ENCODE measurements at places on chromosomes 4 and X.

- no peak for DNase-seq
Measured at GRCh38 chr4:173524218-173525117, 5.6 kb downstream of the HAND2 start.

GRCh38 chrX:14015294-14015693 lies 14.4 kb downstream of the GEMIN8 start:
- DNase-seq, result no peak

GRCh38 chr4:157722146-157722545 lies 450.7 kb downstream of the GASK1B start:
- DNase-seq, result no peak

- DNase-seq, result no peak
Measured at GRCh38 chrX:137916090-137916746, 350.3 kb downstream of the ZIC3 start.

GRCh38 chr4:168907119-168907698 lies 102.8 kb downstream of the CBR4 start:
- DNase-seq, result no peak

GRCh38 chrX:34656467-34656841 lies 631 bp downstream of the TMEM47 start:
- DNase-seq, result no peak

DNA sequence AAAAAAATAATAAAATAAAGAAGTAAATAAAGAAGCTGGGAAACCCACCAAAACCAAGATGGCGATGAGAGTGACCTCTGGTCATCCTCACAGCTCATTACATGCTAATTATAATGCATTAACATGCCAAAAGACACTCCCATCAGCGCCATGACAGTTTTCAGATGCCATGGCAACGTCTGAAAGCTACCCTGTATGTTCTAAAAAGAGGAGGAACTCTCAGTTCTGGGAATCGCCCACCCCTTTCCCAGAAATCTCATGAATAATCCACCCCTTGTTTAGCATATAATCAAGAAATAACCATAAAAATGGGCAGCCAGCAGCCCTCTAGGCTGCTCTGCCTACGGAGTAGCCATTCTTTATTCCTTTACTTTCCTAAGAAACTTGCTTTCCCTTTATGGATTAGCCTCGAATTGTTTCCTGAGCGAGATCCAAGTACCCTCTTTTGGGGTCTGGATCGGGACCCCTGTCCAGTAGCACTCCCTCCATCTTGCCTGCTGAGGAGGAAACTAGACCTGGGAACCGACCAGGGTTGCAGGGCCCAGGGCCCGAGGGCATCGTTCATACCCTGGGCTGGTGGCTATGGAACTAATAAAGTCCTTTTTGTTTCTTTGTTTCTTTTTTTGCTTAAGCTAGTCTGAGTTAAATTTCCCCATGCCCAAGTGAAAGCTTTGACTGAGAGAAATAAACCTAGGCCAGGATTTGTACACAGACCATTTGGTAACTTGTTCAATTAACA lies 30.9 kb downstream of the HTT-AS start:
- no peak for DNase-seq

DNA sequence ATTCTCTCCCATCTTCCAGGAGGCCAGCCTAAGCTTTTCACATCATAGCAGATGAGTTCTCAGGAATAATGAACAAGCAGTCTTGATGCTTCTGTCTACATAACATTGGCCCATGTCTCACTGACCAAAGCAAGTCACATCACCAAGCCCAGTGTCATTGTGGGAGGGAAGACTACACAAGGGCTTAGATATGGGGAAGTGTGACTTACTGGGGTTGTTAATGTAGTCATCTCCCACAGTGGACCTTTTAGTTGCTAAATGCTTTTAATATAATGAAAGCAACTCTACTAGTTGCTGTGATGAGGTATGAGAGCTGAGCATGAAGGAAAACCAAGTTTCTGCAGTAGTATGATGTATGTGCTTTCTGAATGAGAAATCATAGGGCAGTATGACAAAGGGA lies 40.5 kb downstream of the TSPAN7 start:
- no peak for DNase-seq

- no peak for DNase-seq
Measured at GRCh38 chr4:109994415-109994827, 81.7 kb downstream of the EGF start.

- no peak for DNase-seq
Measured at GRCh38 chrX:40104630-40104984, 6.8 kb upstream of the BCOR start.

GRCh38 chr4:10186228-10187214 lies 69.9 kb upstream of the WDR1 start:
- DNase-seq, result no peak

DNA sequence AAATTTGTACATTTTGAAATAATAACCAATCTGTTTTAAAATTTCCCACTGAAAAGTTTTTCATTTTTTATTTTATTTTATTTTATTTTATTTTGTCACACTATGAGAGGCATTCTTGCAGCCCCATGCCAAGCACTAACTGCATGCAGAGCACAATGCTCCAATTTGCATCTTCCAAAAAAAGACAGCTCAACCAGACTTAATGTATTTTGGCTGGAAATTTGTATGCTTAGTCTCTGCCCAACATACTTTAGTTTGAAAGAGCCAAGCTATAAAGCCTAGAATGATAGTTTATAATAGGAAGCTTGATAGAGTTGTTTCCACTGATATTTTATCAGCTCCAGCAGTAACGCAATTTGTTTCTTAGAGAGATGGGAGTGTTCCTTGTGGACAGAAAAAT lies 235.5 kb downstream of the GALNTL6 start:
- DNase-seq, result no peak

DNA sequence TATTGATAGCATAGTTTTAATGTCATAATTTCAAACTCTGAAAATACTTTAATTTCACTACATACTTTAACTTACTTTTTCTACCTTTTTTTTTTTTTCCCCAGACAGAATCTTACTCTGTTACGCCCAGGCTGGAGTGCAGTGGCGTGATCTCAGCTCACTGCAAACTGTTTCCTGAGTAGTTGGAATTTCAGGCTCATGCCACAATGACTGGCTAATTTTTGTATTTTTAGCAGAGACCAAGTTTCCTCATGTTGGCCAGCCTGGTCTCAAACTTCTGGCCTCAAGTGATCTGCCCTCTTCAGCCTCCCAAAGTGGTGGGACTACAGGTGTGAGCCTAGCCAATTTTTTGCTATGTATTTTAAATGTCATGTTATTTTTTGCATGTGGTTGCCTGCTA lies 741.6 kb downstream of the TRAM1L1 start:
- no peak for DNase-seq

DNA sequence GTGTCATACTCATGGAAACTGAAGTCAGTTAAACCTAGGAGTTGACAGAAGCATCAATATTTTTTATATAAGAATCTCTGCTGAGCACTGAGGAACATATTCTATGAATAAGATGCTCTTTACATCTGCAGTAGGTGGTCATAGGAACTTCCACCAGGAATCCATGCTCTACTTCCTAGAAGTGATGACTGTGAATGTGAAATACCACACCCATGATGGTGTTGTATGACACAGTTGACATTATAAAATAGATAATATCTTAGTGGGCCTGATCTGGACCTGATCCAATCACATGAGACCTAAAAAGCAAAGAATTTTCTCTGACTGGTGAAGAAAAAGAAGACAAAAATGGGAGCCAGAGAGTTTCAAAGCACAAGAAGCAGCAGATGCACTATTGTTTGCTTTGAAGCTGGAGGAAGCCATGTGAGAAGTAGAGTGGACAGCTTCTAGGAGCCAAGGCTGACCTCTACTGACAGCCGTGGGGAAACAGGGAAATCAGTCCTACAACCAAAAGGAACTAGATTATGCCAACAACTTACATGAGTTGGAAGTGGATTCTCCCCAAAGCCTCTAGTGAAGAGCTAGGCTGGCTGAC lies 68.6 kb upstream of the HS3ST1 start:
- no peak for DNase-seq

- DNase-seq, result no peak
Measured at GRCh38 chr4:25346913-25347312, 30.1 kb upstream of the ANAPC4 start.

GRCh38 chr4:169627307-169627706 lies 6.9 kb downstream of the CLCN3 start:
- DNase-seq, result no peak

DNA sequence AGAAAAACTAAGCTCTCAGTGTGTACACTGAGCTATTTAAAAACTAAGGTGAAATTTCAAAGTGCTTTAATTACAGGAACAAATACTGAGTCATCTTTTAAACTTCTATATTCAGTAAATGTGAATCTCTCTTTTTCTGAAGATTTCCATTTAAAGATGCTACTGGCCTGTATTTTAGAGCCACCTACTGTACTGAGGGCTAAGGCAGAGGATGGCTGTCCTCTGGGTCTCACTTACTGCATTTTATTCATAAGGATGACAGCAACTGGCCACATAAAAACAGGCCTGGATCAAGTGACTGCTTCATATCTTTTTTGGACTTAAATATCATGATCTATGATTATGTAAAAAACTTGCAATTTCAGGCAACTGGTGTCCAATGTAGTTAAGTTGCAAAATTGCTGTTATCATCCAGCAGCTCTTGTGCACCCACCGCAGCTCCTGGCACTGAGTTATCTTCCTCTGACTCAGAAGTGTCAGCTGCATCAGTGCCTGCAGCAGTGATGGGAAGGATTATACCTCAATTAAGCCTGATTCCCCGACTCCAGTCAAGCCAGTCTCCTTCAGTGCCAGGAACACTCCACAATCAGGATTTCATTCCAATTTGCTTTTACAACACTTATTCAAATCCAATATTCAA lies 1073.7 kb downstream of the PDHA2 start:
- no peak for DNase-seq

DNA sequence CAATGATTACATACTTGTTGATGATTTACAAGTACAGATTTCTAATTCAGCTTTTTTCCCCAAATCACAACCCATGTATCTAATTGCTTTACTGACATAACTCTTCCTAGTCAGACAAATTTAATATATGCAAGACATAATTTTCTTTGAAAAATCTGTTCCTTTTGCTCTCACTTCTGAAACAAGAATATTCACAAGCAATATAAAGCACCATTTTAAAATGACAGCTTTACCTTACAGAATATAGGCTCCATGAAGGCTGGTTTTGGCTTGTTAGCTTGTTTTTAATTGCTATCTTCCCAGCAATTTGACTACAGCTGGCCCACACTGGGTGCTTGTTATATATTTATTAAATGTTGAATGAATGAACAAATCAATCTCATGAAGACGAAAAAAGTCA lies 24.5 kb downstream of the GPM6A start:
- DNase-seq, result no peak

DNA sequence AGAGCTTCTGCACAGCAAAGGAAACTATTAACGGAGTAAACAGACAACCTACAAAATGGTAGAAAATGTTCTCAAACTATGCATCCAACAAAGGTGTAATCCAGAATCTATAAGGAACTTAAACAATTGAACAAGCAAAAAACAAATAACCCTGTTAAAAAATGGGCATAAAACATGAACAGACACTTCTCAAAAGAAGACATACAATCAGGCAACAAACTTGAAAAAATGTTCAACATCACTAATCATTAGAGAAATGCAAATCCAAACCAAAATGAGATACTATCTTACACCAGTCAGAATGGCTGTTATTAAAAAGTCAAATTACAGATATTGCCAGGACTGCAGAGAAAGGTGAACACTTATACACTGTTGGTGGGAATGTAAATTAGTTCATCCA lies 309.6 kb upstream of the KLF3 start:
- DNase-seq, result no peak

DNA sequence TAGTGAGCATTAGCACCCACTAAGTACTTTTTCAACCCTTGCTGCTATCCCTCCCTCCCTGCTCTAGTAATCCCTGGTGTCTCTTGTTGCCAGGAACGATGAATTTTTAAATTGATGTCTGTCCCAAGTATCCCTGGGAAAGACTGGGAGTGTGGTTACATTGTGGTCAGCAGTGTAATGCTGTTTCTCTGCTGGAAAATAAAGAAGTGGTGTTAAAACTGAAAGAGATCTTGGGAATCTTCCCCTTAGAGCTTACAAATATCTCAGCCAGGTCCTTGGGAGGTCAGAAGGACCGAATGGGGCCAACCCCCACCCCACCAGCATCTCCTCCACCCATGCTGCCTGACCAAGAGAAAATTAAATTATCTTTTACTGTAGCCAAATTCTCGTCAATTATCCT lies 174.5 kb upstream of the MXRA5 start:
- DNase-seq, result no peak

- DNase-seq, result no peak
Measured at GRCh38 chrX:121649417-121649816, 602.0 kb downstream of the GLUD2 start.

DNA sequence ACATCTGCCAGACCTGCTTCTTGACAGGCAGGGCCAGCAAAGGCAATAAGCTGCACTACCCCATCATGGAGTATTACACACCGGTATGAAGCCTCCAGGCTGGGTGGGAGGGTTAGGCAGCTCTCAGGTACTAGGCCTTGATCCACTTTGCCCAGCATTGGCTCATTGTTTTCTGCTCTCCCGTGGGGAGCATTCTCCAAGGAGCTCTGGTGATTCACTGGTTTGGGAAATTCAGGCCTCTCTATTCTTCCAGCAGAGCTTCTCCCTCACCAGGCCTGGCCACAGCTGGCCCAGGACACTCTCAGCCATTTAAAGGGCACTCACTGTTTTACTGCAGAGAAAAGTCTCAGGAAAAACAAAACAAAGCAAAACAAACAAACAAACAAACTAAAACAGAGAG lies 33.0 kb downstream of the DRP2 start:
- DNase-seq, result no peak

GRCh38 chr4:128648021-128648420 lies 161.5 kb upstream of the JADE1 start:
- no peak for DNase-seq

GRCh38 chrX:106278951-106279350 lies 110.8 kb downstream of the PWWP3B start:
- no peak for DNase-seq

DNA sequence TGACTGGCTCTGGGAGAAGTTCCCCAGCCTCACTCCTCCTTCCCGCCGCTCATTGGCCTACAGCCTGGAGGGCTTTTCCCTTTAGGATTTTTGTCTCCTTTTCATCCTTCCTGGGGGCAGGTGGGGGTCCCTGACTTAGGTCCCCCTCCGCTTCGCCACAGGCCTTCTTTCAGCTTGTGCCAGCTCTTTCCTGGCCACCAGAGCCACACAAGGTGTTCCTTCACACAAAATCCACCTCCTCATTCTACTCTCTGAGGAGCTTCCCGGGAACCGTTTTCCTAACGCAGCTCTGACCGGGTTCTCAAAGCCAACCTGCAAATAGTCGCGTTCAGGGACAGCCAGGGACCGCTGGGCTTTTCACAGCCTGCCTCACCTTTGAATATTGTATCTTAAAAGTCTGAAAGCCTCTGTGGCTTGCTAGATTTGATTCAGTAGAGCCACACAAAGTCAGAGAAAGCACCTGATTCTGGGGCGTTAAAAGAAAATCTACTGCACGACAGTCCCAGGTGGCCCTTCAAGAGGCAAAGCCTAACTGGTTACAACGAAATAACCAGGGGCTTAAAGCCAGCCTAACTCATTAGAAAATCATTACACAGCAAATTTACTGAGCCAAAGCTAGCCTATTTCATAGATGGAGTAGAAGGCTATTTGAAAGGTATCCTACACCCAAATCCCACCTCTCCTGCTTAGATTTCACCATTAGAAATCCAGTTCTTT lies 731 bp upstream of the GPC3 start:
- no peak for DNase-seq
